PC-3 (cell line): ENCODE measurements at places on chromosomes 12 and 14. TPM values are rescaled to one million over a fixed set of nuclear protein-coding genes. Genes with fewer than 3 reads are reported as not detected.

GRCh38 chr14:50082308-50082742, 34.0 kb downstream of the VCPKMT start:
- no peaks in the 10 kb centered on the region for H3K36me3 ChIP-seq
- H3K4me3 ChIP-seq, result no peak overlapping the region
- no peaks in the 10 kb centered on the region for H3K27me3 ChIP-seq
- no peak for DNase-seq

DNA sequence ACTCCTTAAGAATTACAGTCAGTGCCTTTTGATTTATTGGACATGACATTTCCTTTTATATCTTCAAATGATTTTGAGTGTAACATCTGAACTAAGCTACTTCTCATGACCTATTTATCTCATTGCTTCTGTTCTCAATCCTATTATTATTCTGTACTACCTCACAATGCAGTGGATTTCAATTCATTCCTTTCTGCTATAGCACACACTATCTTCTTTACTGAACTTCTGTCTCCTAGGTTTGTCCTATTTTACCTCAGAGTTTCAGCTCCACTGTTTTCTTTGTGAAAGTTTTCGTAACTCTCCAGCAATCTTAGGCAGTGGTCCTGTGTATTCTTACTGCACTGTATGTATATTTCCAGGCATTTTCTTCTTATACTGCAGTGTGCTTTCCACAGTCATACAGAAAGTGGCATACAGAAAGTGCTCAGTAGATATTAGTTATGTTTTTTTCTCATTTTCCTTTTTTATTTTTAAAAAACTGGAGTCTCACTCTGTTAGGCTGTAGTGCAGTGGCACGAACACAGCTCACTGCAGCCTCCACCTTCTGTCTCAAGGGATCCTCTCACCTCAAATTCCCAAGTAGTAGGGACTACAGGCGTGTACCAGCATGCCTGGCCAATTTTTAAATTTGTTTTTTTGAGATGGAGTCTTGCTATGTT, 368.6 kb upstream of the RGS6 start:
- no peak overlapping the region for H3K27ac ChIP-seq
- no peaks in the 10 kb centered on the region for H3K27me3 ChIP-seq
- H3K36me3 ChIP-seq, result no peaks in the 10 kb centered on the region
- DNase-seq, result no peak
- no peak overlapping the region for H3K4me3 ChIP-seq
- no peaks in the 10 kb centered on the region for H3K4me1 ChIP-seq

DNAI7 gene
- not detected in 2 replicates for total RNA-seq

PRH2 gene
- not detected in 2 replicates for total RNA-seq

SDS gene
- total RNA-seq, result not detected in 2 replicates
